M059J (cell line): ENCODE measurements at places on chromosomes 1 and 21.

GRCh38 chr21:31409831-31410487, 65.9 kb upstream of the TIAM1 start:
- no peak for DNase-seq

DNA sequence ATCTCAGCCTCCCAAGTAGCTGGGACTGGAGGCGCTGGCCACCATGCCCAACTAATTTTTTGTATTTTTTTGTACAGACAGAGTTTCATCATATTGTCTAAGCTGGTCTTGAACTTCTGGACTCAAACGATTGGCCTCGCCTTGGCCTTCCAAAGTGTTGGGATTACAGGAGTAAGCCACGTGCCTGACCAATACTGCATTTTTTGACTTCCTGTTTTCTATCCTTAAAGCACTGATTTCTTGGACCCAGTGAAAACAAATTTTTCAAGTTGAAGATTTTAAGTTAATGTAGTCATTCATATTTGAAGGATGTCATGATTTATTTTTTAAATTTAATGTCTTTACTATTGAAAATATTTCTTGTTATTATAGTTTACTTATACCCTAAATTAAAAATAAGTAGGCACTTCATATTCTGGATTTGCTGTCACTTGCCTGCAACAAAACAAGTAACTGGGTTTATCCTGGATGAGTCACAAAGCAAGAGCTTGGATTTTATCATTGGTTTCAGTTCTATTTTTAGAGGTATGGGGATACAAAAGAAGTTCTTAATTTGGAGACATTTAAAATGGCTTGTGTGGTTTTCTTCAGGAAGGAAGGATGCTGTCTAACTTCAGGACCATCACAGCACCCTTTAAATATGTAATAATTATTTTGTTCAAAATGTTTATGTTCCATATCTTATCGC, 2.2 kb upstream of the VPS45 start:
- peak; percentile 76 for DNase-seq

DNA sequence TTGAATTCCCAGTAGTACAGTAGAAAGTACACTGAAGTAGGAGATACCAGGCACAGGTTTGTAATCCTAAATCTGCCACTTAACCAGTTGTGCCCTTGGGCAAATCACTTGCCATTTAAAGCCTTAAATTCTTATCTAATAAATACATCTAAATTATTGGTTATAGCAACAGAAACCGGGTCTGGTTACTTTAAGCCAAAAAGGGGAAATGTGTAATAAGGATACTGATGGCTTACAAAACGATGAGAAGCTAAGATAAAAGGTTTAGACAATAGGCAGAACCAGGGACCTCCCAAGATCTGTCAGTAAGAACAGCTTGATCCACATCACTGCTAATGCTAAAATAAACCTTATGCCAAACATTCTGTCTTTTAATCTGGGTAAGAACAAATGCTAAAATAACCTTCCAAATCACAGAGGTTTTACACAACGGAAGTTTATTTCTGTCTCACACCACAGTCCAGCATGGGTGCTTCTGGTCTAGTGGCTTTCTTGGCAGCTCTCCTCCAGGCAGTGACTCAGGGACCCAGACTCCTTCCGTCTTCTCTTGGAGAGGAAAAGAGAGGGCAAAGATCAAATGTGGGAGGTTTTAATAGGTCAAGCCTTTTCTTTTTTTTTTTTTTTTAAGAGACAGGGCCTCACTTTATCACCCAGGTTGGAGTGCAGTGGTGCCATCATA, 16.5 kb upstream of the ZMYM1 start:
- DNase-seq: peak; percentile 98

DNA sequence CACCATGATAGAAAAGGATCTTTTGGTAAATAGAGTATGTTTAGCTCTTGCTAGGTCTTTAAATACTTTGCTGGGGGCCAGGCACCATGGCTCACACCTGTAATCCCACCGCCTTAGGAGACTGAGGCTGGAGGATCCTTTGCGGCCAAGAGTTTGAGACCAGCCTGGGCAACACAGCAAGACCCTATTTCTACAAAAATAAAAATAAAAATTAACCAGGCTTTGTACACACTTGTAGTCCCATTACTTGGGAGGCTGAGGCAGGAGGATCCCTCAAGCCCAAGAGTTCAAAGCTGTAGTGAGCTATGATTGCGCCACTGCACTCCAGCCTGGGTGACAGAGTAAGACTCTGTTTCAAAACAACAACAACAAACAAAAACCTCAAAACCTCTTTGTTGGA, 1.1 kb upstream of the KCNE2 start:
- DNase-seq: no peak

DNA sequence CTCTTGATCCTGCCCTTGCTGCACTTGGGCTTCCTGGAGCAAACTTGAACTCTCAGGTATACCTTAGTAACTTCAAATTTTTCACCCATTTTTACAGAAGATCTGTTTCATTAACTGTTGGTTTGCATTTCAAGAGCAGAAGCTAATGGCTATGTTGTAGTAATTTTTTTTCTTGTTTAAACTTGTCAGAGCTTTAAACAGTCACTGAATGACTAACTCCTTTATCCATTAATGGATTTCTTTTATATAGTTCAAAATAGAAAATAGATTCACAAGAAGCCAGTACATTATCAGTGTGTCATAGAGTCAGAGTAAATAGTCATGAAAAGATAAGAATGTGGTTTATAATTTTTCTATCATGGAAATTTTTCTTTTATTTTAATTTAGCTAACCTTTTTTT, 13.6 kb downstream of the SRSF11 start:
- no peak for DNase-seq

DNA sequence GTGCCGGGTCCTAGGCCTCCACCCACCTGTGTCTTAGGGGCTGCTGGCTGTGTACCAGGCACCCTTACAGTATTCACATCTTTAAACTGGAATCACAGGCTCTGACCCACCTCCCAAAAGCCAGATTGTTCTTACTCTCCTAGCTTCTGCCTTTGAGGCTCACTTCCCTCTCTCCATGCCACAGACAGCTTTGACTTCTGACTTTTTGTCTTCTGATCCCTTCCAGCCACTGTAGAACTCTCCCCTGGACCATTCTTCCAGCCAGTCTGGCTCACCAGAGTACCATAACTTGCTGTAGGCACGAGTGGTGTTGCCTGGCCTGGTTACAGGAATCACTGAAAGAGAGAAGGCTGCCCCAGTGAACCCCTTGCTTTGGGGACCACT, 58.1 kb upstream of the STUM start:
- DNase-seq: no peak

DNA sequence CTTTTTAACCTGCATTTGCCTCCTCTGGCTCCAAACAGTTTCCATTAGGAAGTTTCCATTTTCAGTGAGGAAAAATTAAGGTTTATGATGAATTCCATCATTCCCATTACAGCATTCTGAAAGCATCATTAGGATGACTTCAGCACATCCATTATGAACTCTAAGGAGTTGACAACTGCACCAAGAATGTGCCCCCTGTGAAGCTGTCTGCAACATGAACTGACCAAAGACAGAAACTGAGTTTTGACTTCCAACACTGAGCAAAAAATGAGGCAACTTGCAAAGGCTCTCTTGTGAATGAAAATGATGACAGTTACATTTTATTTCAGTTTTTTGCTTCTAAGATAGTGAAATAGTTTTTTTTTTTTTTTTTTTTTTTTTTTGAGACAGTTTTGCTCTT, 18.3 kb upstream of the KCNE1 start:
- DNase-seq: peak; percentile 87

- no peak for DNase-seq
These were observed 38.2 kb downstream of the RABGAP1L start for GRCh38 chr1:174197547-174197946.

DNA sequence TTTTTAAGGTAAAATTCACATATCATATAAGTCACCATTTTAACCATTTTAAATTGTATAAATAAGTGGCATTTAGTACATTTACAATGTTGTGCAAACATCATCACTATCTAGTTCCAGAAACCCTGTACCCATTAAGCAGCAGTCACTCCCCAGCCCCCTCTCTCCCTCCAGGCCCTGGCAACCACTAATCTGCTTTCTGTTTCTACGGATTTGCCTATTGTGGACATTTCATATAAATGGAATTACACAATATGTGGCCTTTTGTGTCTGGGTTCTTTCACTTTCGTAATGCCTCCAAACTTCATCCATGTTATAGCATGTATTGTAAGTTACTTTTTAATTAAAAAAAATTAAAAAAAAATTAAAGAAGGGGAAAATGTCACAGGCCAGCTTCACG, 58.0 kb upstream of the RAB3GAP2 start:
- DNase-seq: peak; percentile 30

- DNase-seq: no peak
These were observed 61.5 kb downstream of the SYT2 start for GRCh38 chr1:202648605-202649226.

DNA sequence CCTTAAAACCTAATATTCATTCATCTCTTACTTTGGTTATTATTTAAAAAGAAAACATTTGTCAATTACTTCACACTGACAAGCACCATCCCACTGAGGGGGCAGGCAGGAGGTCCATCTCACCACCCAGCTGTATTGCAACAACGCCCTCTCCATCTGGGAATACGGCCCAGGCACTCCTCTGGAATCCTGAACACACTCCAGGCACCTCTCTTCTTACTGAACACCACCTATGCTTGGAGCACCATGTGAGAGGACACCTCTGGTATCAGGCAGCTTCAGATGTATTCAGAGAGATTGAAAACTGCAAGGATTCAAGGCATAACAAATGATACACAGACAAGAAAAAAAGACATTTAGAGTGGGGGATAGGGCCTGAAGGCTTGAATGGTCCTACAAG, 147.1 kb downstream of the CACNA1E start:
- no peak for DNase-seq

DNA sequence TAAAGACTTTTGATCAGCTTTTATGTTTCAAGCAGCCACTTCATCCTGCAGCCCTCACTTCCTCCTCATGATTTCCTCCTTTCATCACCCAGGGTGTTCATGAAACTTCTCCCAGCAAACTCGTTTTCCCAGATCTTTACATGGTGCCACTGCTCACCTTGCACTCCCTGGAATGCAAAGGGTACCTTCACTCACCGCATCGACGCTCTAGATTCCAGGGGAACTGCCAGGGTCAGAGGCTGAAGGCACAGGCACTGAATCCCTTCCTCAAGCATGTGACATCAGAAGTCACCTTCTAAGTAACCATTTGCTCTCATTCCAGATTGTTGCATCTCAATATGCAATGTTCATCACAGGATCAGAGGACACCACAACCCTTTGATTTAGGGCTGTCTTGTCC, 82.8 kb downstream of the PRKAB2 start:
- no peak for DNase-seq

DNA sequence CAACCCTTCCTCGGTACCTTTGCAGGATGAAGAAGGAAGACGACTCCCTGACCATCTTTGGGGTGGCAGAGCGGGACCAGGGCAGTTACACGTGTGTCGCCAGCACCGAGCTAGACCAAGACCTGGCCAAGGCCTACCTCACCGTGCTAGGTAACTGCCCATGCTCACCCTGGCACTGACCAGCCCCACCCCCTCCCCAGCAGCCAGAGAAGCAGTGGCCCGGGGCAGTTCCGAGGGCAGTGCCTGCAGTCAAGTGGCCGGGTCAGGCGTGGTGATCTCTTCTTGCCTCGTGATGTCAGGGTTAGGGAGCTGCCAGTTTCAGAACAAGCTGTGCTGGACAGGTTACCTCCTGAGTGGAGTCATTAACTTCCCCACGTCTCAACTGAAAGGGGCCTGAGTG, 66.4 kb upstream of the CNTN2 start:
- DNase-seq: no peak

DNA sequence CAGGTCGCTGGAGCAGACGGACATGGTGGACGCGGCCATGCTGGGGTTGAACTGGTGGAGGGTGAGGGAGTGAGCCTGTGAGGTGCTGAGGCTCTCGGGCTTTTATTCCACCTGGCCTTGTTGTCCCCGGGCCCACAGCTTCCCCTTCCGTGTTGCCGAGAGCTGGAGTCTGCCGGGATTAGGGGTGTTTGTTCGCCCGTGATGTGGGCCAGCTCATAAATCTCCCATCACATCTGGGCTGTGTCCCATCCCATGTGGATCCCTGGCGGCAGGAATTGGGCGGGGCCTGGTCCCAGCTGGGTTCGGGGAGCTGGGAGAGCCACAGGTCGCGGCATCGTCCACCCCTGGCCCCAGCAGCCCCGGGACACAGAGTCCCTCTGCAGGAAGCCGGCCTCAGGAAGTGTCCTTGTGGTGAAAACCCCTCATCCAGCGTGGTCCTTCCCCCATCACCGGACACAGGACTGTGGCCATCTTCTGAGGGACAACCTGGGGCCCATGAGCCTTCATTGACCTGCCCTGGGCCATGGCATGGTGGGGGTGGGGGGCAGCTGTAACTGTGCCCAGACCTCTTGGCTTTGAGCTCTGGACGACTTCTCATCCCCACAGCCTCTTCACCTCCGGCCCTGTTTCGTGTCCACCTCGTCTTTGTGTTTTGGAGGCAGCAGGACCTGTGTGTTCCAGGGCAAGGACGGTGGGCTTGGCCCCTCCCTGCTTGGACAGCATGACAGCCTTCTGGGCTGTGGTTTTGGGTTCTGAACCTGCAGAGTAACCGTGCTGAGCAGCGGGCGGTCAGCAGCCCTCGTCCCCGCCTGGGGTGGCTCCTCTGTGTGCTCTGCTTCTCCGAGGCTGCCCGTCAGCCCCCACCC, at the start of gene KRTAP10-6:
Gene KRTAP10-6 (minus strand): TSS at position 60 of the 866 bp plus-strand sequence. CDS start 21 bp downstream, at position 39.
- no peak for DNase-seq

- DNase-seq: no peak
These were observed 66.9 kb downstream of the TESK2 start for GRCh38 chr1:45423906-45424678.

- no peak for DNase-seq
These were observed 264.2 kb downstream of the NPHP4 start for GRCh38 chr1:5727871-5728643.

DNA sequence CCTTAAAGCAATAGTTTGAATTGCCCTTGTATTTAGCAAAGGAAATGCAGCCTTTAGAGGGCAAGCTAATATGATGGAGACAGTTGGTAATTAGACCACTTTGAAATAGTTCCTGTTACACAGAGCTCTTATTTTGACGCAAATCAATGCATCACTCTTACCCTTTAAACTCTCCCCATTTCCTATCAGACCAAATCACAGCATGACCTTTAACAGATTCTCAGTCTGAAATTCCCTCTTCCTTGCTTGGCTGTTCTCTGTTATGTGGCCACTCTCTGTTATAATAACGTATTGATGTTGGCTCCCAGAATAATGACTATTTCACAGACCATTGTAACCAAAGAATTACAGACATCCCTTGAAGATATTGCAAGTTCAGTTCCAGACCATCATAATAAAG, 66.9 kb upstream of the NGF start:
- no peak for DNase-seq

- DNase-seq: no peak
These were observed 51.4 kb upstream of the COL6A2 start for GRCh38 chr21:46046471-46046870.
